H1 (cell line): ENCODE measurements at places on chromosomes 1 and 21.

DNA sequence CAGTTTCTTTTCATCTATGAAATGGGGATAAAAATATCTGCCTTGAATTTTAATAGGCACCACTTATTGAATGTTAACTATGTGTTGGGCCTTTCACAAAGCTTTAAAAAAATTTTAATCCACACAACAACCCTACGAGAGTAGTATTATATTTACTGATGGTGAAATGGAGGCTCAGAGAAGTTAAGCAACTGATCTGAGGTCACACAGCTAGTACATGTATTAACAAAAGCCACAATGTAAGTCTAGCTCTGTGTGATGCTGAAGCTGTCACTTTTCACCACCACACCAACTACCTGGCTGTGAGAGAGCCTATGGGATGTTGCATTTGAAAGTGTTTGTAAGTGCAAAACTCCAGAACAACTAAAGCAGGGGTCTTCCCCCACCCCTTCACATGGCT is 44.1 kb downstream of the LRRN2 start:
- no peak for DNase-seq
- no peak overlapping the region for H3K27ac ChIP-seq
- H3K27me3 ChIP-seq, result no peaks in the 10 kb centered on the region
- no peaks in the 10 kb centered on the region for H3K36me3 ChIP-seq
- H3K4me1 ChIP-seq, result no peaks in the 10 kb centered on the region

- no peaks in the 10 kb centered on the region; the same call in 1 of the 2 replicates for H3K36me3 ChIP-seq
- DNase-seq, result no peak
- peaks cover 5% of the 10 kb centered on the region; the same call in 1 of the 2 replicates for H3K27me3 ChIP-seq
- H3K27ac ChIP-seq, result no peak overlapping the region
- peaks cover 3% of the 10 kb centered on the region; the same call in 1 of the 2 replicates for H3K4me1 ChIP-seq
These were observed 1.3 kb downstream of the JAM2 start for GRCh38 chr21:25640202-25640942.

DNA sequence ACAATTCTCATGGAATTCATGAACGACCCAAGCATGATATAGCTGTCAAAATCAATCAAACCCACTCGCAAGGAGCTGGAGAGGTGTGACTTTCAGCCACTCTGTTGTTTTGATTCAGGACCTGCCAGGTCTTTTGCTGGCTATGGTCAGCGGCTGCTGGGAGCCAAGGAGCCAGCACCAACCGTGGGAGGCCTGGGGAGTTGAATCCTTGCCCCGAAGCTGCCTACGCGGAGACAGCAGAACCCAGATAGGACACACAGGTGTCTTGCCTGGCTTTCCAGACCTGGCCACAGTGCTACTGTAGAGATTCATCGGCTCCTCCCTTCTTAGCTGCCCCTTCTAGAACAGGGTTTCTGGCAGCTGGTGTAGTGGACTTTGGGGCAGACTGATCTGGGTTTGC is 42.7 kb downstream of the ZSCAN20 start:
- no peak overlapping the region for H3K27ac ChIP-seq
- no peaks in the 10 kb centered on the region for H3K36me3 ChIP-seq
- H3K4me1 ChIP-seq, result no peaks in the 10 kb centered on the region
- DNase-seq, result no peak
- no peak overlapping the region for H3K4me3 ChIP-seq

- DNase-seq, result no peak
- peaks cover 5% of the 10 kb centered on the region for H3K4me1 ChIP-seq
- H3K27me3 ChIP-seq, result no peaks in the 10 kb centered on the region
- no peak overlapping the region for H3K27ac ChIP-seq
- H3K36me3 ChIP-seq, result no peaks in the 10 kb centered on the region
These were observed 36.2 kb downstream of the UBE2G2 start for GRCh38 chr21:44765231-44766013.

GRCh38 chr1:244065063-244065793 is 14.1 kb downstream of the ZBTB18 start:
- H3K4me1 ChIP-seq, result no peaks in the 10 kb centered on the region
- no peaks in the 10 kb centered on the region for H3K36me3 ChIP-seq
- no peak overlapping the region for H3K27ac ChIP-seq
- DNase-seq, result no peak
- H3K27me3 ChIP-seq, result no peaks in the 10 kb centered on the region

- H3K27ac ChIP-seq, result no peak overlapping the region
- DNase-seq, result no peak
- no peak overlapping the region for H3K4me3 ChIP-seq
- H3K36me3 ChIP-seq, result no peaks in the 10 kb centered on the region; the same call in 1 of the 2 replicates
- H3K4me1 ChIP-seq, result no peaks in the 10 kb centered on the region
- no peaks in the 10 kb centered on the region for H3K27me3 ChIP-seq
These were observed 25.4 kb downstream of the FBXO42 start for GRCh38 chr1:16326833-16327404.

- no peaks in the 10 kb centered on the region for H3K4me1 ChIP-seq
- H3K27me3 ChIP-seq, result no peaks in the 10 kb centered on the region
- H3K36me3 ChIP-seq, result no peaks in the 10 kb centered on the region
These were observed 9.6 kb downstream of the ST6GALNAC3 start for GRCh38 chr1:76084029-76084627.

DNA sequence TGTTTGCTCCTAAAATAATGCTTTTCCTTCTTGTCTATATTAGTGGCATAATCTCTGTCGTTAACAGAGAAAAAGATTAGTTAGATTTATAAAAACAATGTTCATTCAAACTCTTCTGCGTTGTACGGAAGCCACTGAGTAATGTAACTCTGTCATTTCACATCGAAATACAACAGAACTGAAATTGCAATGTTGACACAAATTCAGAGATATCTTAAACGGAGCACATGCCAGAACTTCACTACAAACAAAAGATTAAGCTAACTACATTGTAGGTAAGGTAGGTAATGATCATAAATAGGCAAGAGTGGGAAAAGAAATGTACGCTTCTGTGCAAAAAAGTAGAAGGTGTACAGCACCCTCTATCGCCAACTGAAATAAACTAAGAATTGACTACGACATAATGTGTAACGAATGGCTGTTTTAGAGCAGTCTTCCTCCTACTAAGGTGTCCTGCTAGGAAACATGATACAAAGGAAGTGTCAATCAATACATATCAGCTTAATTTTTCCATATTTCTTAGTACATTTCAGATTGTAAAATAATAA is 56.6 kb downstream of the PCNX2 start:
- no peaks in the 10 kb centered on the region for H3K27me3 ChIP-seq
- H3K27ac ChIP-seq, result no peak overlapping the region
- no peak for DNase-seq
- no peak overlapping the region for H3K4me3 ChIP-seq
- peaks cover 24% of the 10 kb centered on the region for H3K36me3 ChIP-seq

GRCh38 chr1:201294876-201295275 is 11.6 kb downstream of the PKP1 start:
- H3K27me3 ChIP-seq, result no peaks in the 10 kb centered on the region; the same call in 1 of the 2 replicates
- H3K36me3 ChIP-seq, result no peaks in the 10 kb centered on the region
- H3K4me3 ChIP-seq, result no peak overlapping the region
- no peak overlapping the region for H3K27ac ChIP-seq
- H3K4me1 ChIP-seq, result no peaks in the 10 kb centered on the region; the same call in 1 of the 2 replicates
- no peak for DNase-seq

DNA sequence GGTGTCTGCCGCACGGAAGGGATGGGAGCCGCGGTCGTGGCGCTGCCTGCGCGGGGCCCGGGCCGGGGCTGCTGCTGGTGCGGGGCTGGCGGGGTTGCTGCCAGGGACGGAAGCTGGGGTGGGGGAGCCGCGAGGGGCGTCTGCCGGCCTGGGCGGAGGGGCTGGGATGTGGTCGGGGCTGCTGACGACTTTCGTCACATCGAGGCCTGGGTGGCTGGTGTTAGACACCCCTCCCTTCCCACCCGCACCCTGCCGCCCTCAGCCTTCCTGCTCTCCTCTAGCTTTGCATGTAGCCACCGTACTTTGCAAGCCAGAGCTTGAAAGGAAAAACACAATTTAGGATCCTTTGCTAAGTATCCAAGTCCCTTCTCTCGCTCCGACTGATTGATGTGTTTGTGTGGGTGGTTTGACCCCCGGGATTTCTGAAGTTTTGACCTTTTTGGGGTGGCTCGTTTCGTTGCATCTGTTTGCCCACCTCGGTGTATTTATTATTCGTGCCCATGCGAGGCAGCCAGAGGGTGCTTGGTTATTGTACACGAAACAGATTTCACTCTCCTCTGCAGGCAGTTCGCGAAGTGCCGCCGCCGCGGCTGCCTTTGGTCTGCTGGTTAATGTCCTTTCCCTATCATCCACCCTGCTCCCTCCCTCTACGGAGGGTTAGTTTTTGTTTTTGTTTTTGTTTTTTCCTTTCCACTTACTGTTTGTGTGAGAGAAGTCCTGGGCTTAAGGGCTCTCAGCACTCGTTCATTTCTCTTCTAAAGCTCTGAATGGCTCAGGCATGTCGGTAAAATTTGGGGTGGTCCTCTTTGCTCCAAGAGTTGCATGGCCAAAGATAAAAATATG is 868 bp downstream of the C1orf21 start:
- no peaks in the 10 kb centered on the region for H3K36me3 ChIP-seq
- H3K4me1 ChIP-seq, result peaks cover 10% of the 10 kb centered on the region
- no peaks in the 10 kb centered on the region; the same call in 1 of the 2 replicates for H3K27me3 ChIP-seq
- H3K27ac ChIP-seq, result no peak overlapping the region

DNA sequence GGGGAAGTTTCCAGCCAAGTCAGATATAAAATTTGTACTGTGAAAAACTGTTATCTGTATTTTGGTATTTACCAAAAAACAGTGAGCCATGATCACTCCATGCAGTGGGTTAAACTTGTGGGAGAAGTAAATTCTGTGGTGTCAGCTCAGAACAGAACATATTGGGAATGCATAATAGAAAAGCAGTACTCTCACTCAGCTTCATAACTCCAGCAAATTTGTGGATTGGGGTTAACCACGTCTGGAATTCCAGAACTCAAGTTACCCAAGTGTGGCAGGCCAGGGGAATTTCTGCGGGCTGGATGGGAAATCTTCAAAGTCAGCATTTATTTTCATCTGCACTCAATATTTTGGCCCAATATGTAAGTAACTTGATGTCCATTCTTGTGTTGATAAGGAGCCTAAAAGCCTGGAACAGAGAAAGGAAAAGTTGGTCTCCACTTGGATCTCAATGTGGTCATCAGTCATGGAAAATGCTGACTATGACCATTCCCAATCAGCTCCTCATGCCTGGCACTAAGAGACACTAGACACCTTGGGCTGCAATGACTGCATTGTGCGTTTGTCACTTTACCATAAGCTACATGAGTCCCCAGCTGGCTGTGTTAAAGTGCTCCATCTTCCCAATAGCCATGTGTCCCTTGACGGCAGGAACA is 39.1 kb upstream of the ENAH start:
- no peaks in the 10 kb centered on the region for H3K4me1 ChIP-seq
- no peak for DNase-seq
- no peaks in the 10 kb centered on the region for H3K27me3 ChIP-seq
- H3K4me3 ChIP-seq, result no peak overlapping the region
- no peak overlapping the region for H3K27ac ChIP-seq

- DNase-seq, result no peak
- no peaks in the 10 kb centered on the region for H3K36me3 ChIP-seq
- H3K4me3 ChIP-seq, result no peak overlapping the region
- H3K27ac ChIP-seq, result no peak overlapping the region
These were observed 4.4 kb upstream of the AADACL3 start for GRCh38 chr1:12711536-12711935.

- peak; percentile 78 for DNase-seq
- no peaks in the 10 kb centered on the region for H3K36me3 ChIP-seq
- H3K27me3 ChIP-seq, result peaks cover 10% of the 10 kb centered on the region; the same call in 1 of the 2 replicates
- no peak overlapping the region for H3K27ac ChIP-seq
These were observed 119.0 kb downstream of the GREM2 start for GRCh38 chr1:240492832-240493440.

DNA sequence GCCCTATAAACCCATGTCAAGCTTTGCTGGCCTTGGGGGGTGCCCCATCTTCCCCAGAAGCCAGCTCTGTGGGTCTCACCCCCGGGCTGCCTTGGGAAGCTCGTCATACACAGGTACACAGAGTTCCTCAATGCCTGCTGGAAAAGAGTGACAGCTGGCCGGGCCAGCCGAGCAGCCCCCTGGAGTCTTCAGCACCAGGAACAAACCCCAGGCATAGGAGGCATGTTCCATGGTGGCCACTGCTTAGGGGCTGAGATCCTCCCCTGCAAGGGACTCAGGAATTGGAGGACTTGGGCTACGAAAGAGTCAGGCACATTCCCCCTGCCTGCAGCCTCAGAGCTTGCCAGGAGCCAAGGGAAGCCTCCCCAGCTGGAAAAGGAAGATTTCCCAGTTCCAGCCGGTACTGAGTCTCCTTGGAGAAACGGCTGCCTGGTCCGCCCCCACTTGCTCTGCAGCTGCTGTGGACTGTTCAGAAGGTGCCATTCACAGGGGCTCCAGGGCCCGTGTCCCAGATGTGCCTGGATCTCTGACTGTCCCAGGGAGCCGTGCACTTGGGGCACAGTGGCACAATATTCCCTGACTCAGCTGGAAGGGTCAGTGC is 89.5 kb downstream of the STUM start:
- no peak overlapping the region for H3K27ac ChIP-seq
- H3K36me3 ChIP-seq, result no peaks in the 10 kb centered on the region
- H3K27me3 ChIP-seq, result no peaks in the 10 kb centered on the region
- H3K4me3 ChIP-seq, result no peak overlapping the region
- no peak for DNase-seq

GRCh38 chr1:175268720-175269119 is 76.1 kb upstream of the KIAA0040 start:
- H3K27me3 ChIP-seq, result no peaks in the 10 kb centered on the region
- no peaks in the 10 kb centered on the region for H3K4me1 ChIP-seq
- no peaks in the 10 kb centered on the region; the same call in 1 of the 2 replicates for H3K36me3 ChIP-seq

- H3K36me3 ChIP-seq, result peaks cover 9% of the 10 kb centered on the region
- no peaks in the 10 kb centered on the region for H3K4me1 ChIP-seq
- H3K4me3 ChIP-seq, result no peak overlapping the region
- DNase-seq, result no peak
These were observed 64.4 kb downstream of the SLC37A1 start for GRCh38 chr21:42578034-42578433.

DNA sequence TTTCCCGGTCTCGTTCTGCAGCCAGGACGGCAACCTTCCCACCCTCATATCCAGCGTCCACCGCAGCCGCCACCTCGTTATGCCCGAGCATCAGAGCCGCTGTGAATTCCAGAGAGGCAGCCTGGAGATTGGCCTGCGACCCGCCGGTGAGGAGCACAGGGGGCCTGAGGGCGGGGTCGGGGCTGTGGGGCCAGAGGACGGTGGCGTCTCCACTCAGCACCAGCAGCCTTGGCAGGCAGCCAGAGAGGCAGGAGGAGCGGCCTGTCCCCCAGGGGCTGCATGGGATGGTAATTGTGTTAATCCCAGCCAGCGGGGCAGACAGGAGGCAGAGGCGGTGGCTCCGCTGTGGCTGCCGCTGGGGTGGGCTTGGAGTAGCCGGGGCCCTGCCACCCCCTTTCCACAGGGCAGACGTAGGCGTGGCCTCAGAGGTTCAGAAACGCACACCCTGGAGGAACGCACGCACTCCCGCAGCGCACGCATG is 12.1 kb downstream of the SAMD11 start:
- H3K36me3 ChIP-seq, result no peaks in the 10 kb centered on the region
- H3K4me3 ChIP-seq, result no peak overlapping the region
- peaks cover 29% of the 10 kb centered on the region for H3K4me1 ChIP-seq
- no peak overlapping the region for H3K27ac ChIP-seq

DNA sequence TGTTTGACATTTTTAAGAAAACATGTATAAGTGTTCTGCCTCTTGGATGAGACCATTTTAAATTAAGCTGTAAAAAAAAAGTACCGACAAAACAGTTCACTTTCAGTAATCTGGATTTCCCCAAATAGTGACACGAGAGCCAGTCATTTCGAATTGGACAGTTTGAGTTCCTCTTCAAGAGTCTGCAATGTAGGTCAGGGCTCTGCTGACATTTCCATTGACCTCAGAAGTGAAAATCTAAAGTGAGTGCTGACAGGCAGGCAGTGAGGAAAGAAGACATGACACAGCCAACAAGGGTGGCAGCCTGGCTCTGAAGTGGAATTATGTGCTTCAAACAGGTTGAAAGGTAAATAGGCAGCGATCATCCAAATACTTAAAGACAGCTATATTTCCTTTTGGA is at the start of gene IL23R:
IL23R (plus strand) TSS at position 259 of the 400 bp plus-strand sequence. CDS start 1,667 bp downstream, outside the sequence.
- H3K4me1 ChIP-seq, result no peaks in the 10 kb centered on the region
- H3K4me3 ChIP-seq, result no peak within 1 kb of the TSS
- no peaks in the 10 kb centered on the region for H3K27me3 ChIP-seq
- H3K36me3 ChIP-seq, result no peaks in the 10 kb centered on the region
